ENCODE measurements at places on chromosomes 6 and 20.

DNA sequence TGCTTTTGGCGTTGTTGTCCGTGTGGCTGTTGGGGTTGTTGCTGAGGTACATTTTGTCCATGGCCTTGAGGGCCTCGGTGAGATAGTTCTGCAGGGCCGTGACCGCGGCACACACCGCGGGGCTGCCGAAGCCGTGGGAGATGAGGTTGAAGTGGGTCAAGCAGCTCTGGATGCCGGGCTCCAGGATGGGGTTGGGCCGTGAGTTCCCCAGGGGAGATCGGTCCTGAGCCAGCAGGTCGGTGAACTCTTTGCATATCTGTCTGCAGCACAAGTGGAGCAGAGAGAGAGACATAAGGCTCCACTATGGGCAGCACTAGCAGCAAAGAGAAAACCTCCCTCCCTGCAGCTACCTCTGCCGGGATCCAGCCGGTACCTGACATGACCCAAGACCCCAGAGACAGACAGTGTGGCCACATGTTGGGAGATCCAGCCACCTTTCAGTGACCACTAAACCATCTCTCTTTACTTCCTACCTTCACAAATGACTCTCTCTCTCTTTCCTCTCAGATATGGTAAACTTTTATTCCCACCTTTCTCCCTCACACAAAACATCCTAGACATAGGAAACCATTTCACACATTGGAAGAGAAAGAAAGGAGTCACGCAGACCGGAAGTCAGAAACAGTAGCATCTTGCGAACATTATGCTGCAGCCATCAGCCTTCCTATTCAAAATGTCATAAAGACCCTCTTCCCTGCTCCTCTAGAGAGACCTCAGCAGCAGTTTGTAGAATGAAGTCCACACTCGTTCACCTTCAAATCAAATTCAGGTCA lies 16.2 kb downstream of the TFAP2A start:
- no peak for DNase-seq

DNA sequence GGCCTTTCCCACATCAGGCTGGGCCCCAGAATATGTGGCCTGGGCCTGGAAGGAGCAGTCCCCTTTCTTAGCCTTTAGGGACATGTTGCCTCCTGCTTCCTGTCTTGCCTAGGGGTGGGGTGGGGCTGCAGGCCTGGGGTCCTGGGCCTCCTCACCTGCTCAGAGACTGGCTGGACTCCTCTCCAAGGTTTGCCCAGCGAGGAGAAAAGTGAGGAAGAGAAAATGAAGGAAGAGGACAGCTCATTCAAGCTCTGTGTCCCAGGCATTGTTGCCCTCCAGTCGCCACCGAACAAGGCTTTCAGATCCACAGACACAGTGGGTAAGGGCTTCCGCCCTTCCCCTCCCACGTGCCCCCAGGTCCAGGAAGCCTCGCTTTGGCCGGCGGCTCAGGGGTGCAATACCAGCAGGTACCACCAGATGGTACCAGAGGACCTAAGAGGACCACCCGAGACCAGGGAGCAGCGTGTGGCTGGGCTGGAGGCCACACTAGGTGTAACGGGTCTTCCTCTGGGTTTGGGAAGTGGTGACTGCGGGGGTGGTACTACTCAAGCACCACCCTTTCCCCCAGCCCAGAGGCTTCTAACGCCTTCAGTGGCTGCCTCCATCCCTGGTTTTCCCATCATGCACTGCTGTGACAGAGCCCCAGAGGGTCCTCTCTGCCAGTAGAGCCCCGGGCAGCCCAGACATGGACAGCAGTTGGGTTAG lies 5.5 kb upstream of the BAK1 start:
- DNase-seq: peak; percentile 81

GRCh38 chr6:35177157-35177556 lies 36.0 kb upstream of the TCP11 start:
- DNase-seq: no peak

- peak; percentile 40 for DNase-seq
Observed at GRCh38 chr6:11317885-11318771, 85.7 kb upstream of the NEDD9 start.

DNA sequence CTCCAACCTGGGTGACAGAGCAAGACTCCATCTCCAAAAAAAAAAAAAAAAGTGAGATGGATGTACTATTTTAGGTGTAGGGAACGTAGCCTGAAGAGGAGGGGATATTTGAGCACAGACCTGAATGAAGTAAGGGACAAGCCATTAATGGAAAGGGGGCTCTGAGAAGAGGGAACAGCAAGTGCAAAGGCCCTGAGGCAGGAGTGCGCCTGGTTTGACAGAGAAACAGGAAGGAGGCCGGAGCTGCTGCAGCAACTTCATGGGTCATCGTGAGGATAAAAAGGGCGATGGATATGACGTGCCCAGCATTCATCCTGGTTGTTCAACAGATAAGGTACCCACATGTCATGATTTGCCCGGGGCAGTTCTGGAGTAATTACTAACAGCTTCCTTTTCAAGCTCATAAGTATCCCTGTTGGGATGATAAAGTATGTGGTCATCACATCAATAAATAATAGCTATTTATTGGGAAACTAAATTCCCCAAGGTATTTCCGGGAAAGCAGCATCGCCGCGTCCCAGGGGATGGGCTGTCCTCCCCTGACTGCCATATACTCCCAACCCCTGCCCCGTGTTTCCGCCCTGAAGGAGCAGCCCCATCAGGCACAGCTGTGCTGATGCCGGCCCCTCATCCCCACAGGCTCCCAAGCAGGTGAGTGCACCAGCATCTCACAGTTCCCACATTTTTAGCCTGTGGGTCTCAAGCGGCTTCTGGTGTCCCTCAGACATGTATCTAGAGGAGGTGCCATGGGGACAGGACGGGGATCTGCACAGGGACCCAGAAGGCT lies 43.4 kb downstream of the DLGAP4 start:
- no peak for DNase-seq

- no peak for DNase-seq
Observed at GRCh38 chr20:38501858-38502436, 29.3 kb downstream of the RALGAPB start.

- DNase-seq: no peak
Observed at GRCh38 chr20:22499515-22500166, 84.7 kb downstream of the FOXA2 start.

- DNase-seq: no peak
Observed at GRCh38 chr20:7505152-7505834, 435.0 kb downstream of the HAO1 start.

GRCh38 chr6:109260701-109261100 lies 121.6 kb downstream of the CD164 start:
- DNase-seq: no peak

DNA sequence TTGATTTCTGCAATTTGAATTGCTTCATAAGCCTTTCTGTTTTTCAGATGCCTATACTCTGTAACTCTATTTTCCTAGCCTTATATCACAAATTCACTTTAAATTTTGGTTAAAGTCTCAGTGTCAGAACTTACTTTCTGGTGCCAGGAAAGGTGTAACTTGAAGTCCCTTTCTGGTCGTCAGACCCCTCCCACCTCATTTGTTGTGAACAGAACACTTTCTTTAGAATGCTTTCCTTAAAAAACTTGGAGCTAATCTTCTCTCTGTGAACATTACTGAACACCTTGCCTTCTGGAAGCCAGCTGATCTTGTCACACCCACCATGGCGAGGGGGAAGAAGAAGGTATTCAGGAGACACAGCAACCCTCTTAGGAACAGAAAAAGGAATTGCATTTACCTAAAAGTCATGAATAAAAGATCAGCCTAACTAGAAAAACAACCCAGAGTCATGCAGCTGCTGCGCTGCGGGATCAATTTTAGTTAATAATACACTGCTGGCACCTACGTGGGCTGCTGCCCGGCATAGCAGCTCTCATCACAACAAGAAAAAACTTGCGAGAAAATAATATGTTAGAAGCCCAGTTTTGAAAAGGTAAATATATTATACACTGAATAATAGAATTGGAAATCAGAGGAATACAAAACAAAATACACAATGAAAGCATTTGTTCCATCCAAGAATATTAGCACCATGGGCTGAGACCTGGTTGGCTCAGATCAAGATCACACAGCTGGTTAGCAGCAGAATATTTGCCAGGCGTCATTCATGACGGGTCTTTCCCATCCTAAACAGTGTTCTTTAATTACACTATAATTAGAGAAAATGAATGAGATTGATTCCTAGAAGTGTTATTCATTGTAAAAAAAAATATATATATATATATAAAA lies 5.8 kb upstream of the FAM217A start:
- DNase-seq: no peak

DNA sequence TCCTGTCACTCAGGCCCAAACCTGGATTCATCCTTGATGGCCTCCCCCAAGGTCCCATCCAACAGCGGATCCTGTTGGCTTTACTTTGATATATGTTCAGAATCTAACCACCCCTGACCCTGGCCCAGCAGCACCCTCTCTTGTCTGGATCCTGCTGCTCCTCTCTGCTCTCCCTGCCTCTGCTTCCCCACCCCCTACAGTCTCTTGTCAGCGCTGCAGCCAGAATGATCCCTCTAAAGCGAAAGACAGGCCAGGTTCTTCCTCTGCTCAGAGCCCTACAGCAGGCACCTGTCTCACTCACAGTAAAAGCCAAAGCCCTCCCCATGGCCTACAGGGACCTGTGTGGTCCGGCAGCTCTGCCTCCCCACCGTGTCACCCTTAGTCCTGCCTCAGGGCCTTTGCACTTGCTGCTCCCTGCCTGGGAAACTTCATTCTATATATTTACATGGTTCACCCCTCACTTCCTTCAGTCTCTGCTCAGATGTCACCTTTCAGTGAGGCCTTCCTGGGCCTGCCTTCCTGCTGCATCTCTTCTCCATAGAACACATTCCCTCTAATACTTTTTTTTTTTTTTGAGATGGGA lies 37.4 kb upstream of the KCNB1 start:
- DNase-seq: no peak

- DNase-seq: no peak
Observed at GRCh38 chr6:50128420-50129005, 78.8 kb upstream of the DEFB112 start.

- no peak for DNase-seq
Observed at GRCh38 chr20:63498960-63499337, at the start of gene EEF1A2. Gene EEF1A2 (minus strand): TSS chr20:63499083. CDS start chr20:63497763, 1,320 bp downstream.

DNA sequence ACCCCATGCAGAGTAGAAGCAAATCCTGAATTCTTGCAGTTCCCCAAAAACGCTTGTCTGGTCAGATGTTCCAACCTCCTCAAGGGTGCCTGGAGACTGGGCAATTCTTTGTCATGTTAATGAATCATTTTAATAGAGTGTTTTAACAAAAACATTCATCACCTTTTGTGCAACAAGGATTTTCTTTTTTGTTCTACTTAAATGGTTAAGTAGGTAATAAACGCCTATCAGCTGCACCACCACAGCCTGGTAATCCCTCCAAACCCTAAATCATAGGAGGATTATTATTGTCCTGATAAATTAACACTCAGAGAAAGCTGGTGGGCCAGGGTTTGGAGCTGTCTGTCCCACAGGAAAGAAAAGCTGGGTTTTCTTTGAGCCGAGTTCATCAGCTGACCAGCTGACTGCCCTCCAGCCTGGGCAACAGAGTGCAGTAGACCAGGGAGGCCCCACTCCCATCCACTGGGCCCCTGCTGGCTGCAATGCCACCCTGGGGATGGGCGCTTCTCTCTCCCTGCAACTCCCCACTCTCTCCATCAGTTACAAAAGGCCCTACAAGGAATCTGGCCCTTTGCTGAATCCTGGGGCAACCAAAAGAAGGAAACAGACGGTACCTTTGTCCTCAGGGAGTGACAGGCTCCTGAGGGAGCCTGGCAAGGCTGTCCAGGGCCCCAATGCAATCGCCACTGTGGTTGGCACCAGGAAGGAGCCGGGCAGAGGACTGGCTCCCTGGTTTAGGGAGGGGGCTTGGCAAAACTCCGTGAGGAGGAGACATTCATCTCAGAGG lies 23.1 kb upstream of the BMP7 start:
- DNase-seq: no peak

- no peak for DNase-seq
Observed at GRCh38 chr20:10236540-10237533, 18.2 kb downstream of the SNAP25 start.

DNA sequence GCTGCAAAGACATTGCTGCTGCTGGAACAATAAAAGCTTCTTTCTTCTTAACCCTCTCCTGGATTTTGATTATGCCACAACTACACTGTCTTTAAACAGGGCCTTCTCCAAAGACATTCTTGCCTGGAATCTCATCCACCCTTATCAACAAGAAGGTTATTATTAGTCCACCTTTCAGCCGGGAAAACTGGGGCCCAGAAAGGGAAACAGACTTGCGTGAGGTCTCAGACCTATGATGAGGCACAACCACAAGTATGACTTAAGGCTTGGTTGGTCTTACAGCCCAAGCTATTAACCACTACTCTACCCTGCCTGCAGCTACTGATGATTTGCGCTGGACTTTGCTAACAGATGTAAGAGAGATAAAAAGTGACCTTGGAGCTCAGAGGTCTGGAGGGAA lies 62.8 kb upstream of the CTNNBL1 start:
- DNase-seq: no peak

- DNase-seq: no peak
Observed at GRCh38 chr20:56778765-56779195, 149.7 kb downstream of the TFAP2C start.

- DNase-seq: no peak
Observed at GRCh38 chr20:1144401-1145172, 26.2 kb downstream of the PSMF1 start.

DNA sequence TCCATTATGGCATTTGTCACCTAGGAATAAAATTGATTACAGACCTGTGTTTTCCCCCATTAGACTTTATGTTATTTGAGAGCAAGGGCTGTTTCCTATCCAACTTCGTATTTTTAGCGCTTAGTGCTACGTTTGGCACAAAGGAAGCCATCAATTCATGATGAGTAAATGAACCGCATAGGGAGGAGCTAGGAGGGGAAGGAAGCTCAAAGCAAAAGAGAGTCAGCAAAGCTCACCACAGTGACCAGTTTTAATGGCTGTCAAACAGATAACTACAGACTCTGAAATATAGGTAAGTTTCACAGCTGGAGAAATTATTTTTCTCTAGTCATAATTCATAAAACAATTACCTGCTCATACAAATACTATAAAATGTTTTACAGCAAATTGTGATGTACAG lies 6.9 kb upstream of the SAMD3 start:
- DNase-seq: no peak

DNA sequence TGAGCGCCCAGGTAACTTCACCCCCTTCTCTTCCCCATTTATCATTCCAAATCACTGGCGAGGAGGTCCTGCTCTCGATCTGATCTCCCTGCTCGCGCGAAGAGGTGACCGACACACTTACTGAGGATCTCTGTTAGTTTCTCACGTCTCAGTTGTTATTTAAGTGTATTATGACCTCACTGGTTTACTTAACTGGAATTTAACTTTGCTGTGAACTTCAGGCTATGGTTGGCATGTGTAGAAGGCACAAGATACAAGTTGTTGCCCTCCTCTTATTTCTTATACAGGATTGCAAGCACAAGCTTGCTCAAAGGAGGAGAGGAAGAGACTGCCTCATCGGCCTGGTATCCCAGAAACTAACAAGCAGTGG lies 1.2 kb downstream of the RNF217 start:
- no peak for DNase-seq

- DNase-seq: peak; percentile 34
Observed at GRCh38 chr20:13302647-13303450, 81.8 kb downstream of the ISM1 start.

- no peak for DNase-seq
Observed at GRCh38 chr20:46820682-46821081, 74.0 kb upstream of the EYA2 start.

DNA sequence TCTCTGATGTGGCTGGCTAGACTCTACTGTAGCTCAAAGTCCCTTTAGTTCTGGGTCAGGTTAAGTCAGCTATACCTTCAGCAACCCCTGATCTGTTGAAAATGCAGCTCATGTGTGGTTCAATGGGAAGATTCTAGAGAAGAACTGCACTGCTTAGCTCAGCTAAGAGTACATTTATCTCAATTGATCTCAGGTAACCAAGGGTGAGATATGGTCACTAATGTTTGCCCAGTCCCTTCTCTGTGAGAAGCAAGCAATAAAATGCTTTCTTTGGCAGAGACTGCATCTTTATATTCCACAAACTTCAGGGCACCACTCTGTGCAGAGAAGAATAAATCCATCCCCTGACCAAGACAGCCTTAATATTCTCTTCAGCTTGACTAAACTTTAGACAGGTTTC lies 240.6 kb upstream of the RAB32 start:
- no peak for DNase-seq
